Esophagus squamous epithelium (tissue), 5 donors: ENCODE measurements at places on chromosomes 5 and 9.

DNA sequence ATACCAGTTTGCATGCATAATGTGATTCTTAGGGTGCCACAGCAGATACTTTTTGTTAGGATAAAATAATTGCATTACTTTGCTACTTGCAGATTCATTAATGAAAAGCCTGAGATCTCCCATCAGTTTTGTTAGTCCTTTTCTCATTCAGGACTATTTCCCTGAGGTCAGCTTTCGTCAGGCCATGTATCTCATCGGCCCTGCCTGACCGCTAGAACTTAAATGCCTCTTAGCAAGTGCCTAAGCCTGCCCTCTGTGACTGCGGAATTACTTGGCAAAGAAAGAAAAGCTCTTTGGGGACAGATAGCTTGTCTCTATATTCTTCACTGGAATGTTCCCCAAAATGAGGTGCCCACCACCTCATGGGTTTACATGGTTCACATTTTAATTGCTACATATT lies 147.8 kb downstream of the KCTD16 start:
- no peak for DNase-seq

DNA sequence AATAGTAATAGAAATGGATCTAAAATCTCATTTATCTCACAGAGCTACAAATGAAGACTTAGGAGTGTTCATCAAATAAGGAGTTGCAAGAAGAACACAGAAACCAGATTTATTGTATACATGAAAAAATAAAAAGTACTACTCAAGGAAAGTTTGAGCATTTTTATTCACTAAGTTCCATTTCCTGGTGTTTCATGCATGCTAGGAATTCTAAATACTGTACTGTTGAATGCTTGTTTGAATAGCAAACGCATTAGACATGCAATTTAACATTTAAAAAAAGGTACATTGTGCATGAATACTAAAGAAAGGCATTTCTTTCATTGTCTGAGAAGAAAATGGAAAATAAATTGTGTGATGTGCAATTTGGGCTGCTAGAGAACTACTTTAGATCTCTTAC lies 52.1 kb downstream of the C6 start:
- no peak for DNase-seq

DNA sequence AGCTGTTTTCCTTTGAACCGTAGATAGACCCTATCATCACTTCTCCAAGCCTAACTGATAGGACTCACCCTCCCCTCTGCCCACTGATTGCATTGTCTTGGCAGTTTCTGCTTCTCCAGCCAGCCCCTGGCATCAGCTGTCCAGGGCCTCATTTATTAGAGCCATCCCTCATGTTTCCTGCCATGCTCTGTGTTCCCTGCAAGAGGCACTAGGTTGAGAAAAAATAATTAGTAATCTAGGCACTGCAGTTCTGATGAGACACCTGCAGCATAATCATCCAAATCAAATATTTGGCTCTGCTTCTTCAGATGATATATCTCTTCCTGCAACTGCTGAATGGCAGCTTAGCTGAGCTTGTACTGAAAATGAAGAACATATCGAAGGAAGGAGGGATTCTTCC lies 303.0 kb upstream of the TLE4 start:
- DNase-seq: no peak

- DNase-seq: no peak
Measured at GRCh38 chr5:102737805-102738469, 17.2 kb upstream of the PAM start.

DNA sequence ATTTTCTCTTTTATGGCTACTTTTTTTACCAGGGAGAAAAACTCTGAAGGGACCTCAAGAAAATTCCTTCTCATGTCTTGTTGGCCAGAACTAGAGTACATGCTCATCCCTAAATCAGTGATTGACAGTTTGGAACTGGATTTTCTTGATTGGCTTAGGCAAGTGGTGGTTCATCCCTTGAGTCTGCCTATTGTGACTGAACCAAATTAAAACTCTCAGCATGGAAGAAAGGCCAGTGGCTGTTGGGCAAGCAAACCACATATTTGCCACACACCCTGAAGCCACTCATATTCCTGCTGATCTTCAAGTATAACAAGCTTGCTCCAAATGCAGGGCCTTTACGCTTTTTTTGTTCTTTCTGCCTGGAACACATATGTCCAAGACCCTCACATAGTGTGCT lies 7.2 kb upstream of the HOMER1 start:
- no peak for DNase-seq

GRCh38 chr5:5560016-5560415 lies 137.5 kb downstream of the ICE1 start:
- DNase-seq: no peak

DNA sequence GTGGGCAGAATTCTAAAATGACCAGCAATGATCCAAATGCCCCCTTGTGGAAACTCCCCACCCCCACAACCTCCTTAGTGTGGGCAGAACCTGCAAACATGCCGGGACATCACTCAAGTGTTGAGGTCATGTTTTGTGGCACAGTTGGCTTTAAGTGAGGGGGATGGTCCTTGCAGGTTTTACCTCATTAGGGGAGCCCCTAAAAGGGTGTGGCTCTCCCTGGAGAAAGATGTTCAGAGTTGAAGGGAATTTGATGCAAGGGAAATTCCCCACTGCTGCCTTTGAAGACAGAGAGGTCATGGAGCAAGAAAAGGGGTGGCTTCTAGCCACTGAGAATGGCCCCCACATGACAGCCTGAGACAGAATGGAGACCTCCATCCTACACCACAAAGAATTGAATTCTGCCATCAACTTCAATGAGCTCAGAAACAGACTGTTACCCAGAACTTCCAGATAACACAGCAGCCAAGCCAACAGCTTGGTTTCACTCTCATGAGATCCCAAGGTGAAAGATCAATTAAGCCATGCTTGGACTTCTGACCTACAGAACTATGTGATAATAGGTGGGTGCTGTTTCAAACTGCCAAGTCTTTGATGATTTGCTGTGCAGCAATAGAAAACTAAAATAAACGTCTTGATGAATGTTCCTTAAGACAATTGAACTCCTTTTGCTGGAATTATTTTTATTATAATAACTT lies 103.4 kb downstream of the MED10 start:
- DNase-seq: no peak

DNA sequence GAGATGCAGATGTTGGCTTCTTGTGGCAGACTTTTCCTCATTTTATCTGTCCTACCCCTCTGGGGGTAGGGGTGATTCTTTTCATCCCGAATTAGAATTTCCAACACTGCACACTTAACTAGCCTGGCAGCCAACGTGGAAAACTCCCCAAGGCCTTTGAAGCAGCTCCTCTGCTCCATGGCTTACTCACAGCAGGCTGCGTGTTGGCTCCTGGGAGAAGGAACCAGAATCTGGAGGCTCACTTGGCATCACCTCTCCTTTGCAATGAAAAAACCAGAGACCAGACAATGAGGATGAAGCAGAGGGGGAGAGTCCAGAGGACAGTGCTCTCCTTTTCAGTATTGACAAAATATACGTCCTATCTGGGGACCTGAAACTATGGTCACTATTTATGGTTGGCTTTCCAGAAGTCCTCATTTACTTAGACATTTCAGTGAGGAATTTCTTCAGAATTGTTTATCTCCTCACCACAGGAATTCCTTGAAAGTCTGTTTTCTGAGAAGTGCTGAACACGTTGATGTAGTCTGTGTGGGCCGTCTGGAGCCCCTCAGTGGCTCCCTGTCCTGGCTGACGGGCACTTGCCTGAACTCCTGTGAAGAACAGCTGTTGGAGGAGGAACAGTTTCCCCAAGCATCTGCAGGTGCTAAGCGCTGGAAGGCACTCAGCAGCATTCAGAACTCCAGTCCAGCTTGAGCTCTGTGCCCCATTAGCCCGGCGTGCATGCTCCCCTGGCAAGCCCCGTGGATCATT lies 231.3 kb downstream of the RFK start:
- DNase-seq: no peak

DNA sequence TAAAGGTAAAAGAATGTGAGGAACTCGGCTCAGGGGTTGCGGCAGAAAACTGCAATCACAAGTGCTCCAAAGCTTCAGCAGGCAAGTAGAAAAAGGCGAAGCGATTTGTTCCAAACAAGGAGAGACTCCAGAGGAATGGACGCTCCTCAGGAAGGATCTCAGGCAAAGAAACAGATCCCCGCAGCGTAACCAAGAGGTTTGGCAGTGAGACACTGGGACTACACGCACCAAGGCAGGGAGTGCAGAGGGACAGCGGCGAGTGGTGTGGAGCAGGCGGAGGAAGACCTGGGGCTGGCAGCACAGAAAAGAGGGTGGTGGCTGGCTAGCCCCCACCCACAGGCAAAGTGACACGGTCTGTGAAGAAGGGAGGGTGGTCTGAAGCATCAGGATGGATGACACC lies 54.7 kb upstream of the GOLPH3 start:
- DNase-seq: no peak

GRCh38 chr9:105346273-105346672 lies 101.6 kb upstream of the FSD1L start:
- DNase-seq: no peak

DNA sequence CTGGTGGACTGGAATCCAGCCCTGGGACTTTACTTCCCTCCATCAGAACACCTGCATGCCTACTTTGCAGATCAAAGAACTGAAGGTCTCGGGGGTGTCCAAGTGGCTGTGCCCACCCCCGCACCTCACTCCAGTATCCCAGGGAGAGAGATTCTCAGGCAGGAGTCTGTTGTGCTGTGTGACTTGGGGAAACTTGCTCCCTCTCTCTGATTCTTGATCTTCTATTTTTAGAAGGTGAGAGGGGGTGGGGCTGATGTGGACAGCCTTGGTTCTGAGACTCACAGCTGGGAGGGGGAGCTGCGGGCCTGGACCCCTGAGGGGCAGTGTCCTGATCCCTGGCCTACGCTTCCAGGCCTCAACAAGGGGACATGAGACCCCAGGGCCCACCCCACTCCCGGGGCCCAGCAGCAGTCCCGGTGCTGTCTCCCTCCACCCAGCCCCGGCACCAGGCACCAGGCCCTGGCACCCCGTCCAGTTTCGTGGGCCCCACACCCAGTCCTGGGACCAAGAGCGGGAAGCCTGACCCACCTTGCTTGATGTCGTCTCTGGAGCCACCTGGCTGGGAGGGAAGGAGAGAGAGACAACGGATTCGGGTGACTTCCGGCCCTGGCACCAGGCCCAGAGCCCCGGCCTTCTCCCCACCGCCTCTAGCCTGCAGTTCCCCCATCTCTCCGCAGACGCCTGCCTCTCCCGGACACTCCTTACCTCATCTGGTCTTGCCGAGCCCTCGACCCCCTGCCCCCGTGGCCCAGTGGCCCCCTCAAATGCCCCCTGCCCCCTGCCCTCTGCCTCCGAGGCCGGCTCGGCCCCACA lies 74.0 kb upstream of the SPTLC1 start:
- no peak for DNase-seq

- DNase-seq: no peak
Measured at GRCh38 chr9:18126831-18127498, 347.0 kb upstream of the ADAMTSL1 start.

- DNase-seq: no peak
Measured at GRCh38 chr9:37413311-37413710, 9.2 kb upstream of the GRHPR start.

DNA sequence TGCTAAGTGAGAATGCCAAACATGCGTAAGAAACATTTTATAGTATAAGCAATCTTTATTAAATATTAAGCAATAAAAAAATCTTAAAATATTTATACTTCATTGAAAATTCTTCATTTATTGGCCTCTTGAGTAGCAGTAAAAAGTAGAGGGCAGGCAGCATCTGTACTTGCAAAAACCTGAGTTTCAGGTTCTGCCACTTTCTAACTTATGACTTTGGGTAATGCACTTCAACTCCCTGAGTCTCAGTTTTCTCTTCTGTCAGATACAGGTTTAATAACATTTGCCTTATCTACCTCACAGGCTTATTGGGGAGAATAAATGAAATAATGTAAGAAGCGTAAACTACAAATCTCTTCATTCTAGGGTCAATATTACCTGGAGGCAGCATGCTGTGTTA lies 19.8 kb upstream of the MCTP1 start:
- DNase-seq: no peak

- no peak for DNase-seq
Measured at GRCh38 chr5:25119650-25120049, 474.9 kb upstream of the CDH10 start.

DNA sequence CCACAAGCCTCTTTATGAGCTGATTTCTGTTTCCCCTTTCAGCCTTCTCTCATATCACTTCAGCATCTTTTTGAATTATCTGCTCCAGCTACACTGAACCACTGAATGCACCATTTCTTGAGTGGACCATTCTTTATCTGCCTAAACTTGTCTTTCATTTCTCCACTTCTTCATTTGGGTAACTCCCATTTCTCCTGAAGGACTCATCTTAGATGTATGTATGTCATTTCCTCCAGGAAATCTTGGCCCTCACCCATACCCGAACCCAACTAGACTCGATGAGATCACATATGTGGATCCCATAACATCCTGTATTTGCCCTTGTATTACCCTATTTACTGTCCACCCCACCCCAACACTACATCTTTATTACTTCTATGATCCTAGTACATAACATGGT lies 249.8 kb downstream of the KIF4B start:
- no peak for DNase-seq
